ENCODE measurements at places on chromosomes 7 and 10.
A peak's percentile ranks its signal among the peaks of the same experiment; 100 is the strongest.

DNA sequence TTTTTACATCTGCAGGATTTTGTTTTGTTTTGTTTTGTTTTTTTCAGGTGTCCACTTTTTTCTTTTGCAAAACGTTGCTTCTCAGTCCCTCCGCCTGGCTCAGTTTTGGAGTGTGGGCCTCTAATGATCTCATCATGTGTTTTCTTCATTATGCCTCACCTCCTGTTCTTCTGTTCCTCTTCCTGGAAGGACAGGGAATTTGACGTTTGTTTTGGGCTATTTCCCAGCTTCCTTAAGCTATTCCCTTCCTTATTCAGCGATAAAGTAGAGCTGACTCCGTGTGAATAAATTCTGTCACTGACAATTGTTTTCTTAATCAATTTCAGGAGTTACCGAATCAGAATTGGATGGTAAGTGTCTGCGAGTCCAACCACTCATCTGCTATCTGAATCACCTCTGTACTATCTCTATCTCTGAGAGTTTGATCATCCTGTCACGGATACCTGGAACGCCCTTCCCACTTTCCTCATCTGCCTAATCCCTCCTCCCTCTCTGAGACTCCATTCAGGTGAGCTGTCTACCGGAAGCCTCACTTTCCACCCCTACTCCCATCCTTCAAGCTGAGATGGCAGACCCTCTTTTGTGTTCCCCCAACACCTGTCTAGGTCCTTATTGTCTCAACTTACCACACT is 218.4 kb downstream of the GATA3 start:
- DNase-seq, result no peak

- no peak for DNase-seq
These were observed 43.5 kb upstream of the ZMIZ1 start for GRCh38 chr10:79025199-79025832.

- no peak for DNase-seq
These were observed 7.6 kb downstream of the ASB15 start for GRCh38 chr7:123608991-123609882.

- peak; percentile 51 for DNase-seq
These were observed 401.9 kb downstream of the TNS3 start for GRCh38 chr7:47179812-47180515.

- DNase-seq, result no peak
These were observed 26.4 kb downstream of the DRGX start for GRCh38 chr10:49369216-49370162.

DNA sequence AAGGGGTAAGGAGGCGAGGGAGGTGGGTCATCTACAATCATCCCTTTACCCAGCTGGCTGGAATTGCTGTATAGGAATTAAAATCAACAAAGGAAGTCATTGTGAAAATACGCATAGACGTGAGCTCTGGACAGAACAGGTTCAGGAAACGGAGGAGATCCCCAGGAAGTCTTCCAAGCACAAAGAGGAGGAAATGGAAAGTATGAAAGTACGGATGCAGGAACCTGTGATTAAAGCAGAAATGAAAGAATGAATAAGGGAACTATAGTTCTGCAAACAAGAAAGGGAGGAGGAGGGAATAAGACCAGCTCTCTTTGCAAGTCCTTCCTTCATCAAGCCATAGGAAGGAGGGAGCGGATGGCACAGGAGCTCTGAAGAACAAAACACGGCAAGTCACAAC is 61.8 kb downstream of the PYROXD2 start:
- no peak for DNase-seq

DNA sequence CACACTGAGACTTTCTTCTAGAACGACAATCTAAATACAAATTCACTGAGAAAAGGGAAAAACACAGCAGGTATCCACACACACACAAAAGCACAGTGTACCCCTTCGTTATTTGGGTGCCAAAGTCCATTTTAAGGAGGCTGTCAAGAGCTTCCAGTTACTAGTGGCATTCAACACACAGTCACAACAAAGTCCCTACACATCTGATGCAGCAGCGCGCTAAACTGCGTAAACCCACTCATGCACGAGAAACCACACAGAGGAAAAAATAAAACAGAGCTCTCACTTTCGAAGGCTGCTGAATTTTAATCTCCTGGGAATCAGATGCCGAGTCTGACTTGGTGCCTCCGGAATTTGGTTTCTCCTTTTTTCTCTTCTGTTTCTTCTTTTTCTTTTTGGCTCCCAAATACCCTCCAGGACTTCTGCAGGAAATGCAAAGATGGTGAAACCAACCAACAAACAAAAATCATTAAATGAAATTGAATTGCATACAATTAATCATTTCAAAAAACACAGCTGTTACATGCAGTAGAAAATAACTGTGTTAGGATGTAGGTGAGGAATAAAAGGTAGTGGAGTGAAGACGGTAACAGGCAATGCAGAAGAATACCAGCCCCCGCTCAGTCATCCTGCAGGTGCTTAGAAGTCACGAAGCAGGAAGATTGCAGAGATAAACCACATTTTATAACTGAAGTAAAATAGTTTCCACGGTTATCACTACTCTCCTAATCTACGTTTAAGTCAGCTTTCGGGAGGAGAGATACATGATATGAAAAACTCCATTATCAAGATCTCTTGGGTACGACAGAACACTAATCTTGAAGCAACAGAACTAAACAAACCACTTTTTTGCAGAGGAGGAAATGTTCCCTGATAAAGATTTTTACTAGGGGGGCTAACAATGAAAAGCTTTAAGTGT is 27.1 kb downstream of the NMT2 start:
- DNase-seq, result no peak

DNA sequence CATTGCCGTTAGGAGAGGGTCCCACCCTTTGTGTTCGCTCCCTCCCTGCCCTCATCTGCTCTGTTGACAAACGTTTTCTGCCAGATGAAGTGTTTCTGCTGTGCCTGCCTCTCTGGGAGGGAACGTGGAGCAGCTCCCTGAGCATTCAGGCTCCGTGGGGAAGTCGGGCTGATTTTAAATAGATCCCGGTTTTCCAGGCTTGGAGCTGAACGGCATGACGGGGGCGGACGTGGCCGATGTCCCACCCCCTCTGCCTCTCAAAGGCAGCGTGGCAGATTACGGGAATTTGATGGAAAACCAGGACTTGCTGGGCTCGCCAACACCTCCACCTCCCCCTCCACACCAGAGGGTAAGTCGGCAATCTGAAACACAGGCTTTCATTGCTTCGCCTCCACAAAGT is 101.9 kb upstream of the NPS start:
- DNase-seq, result no peak

GRCh38 chr10:85570871-85571270 is 795.7 kb downstream of the GRID1 start:
- DNase-seq, result no peak

GRCh38 chr10:70729763-70730357 is 55.3 kb downstream of the TBATA start:
- peak; percentile 14 for DNase-seq

GRCh38 chr7:21128062-21128817 is 299.6 kb upstream of the SP4 start:
- no peak for DNase-seq

DNA sequence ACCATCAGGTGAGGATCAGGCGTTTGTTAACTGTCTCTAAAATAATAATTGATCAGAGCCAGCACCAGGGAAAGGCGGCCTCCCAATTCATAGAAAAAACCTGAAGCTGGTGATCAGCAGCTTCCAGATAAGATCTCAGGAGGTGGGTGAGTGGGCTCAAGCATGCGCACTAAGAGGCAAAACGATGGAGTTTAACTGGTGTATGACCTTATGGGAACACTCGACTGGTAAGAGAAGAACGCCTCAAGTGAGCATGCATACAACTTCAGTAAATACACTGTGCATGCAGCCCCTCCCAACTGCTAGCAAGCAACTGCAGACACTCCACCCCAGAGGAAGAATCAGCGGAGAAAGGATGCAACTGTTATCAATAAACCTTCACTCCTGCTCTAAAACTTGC is 18.1 kb downstream of the RAPGEF5 start:
- DNase-seq, result no peak

DNA sequence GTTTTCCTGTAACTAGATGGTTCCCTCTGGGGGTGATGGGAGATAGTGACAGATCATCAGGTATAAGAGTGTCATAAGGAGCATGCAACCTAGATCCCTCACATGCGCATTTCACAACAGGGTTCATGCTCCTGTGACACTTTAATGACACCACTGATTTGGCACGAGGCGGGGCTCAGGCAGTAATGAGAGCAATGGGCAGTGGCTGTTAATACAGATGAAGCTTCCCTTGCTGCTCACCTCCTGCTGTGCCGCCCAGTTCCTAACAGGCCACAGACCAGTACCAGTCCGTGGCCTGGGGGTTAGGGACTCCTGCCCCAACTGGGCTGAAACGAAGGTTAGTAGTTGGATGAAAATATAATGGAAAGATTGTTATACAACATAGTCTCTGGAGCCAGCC is 201.6 kb upstream of the LRRN3 start:
- DNase-seq, result no peak

DNA sequence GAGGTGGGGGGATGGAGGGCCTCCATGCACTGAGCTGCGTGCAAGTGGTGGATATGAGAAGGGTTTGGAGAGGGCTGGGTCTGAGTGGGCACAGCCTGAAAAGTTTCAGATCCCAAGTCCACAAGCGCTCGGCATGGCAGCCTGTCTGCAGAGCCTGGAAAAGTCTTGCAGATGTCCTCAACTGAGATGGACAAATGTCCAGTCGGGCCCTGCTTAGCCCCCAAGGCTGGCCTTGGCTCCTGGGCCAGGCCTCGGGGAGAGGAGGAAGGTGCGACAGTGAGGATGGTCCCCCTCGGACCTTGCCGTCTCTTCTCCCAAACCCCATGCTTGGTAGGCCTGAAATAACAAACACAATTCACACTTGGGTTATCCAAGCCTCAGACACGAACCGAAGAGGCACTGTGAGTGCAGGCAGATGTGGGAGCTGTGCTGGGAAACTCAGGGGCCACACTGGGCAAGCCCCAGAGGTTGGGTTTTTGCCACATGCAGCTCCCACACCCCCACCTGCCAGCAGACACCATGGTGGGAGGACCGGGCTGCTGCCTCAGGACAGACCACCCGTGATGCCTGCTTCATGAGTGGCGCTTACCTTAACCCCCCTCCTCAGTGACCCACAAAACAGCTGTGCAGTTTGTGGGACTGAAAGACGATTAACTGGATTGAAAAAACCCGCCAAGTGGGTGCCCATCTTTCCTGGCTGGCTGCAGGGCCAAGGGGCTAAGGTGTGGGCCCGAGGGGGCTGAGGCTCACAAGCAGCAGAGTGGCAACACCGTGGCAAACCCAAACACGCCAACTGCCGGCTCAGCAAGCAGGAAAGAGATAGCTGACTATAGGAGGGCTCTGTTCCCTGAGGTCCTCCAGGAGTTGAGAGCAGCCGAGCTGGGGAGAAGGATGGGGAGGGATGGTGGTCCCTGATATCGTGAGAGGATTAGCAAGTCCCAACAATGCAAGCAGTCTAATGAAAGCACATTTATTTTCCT is 156.8 kb downstream of the RNF216 start:
- no peak for DNase-seq

- no peak for DNase-seq
These were observed 139.0 kb downstream of the FGFR2 start for GRCh38 chr10:121459279-121459621.

GRCh38 chr7:7331523-7331922 is 149.2 kb downstream of the C1GALT1 start:
- no peak for DNase-seq

GRCh38 chr7:106450716-106451115 is 165.9 kb upstream of the NAMPT start:
- DNase-seq, result no peak

DNA sequence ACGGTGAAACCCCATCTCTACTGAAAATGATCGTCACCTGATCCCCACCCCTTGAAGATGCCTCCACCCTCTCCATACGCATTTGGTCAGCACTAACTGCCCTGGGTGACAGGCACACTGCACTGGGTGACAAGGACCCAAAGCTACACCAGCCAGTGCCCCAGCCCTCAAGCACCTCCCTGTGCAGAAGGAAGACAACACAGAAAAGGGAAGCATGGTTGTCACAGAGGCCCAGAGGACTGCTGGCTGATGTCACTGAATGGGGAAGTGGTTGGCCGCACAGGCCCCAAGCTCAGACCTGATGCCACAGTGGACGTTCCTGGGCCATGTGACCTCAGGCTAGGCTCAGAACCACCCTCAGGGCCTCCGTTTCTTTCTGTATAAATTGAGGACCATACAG is 4.2 kb upstream of the PILRA start:
- DNase-seq, result peak; percentile 75

DNA sequence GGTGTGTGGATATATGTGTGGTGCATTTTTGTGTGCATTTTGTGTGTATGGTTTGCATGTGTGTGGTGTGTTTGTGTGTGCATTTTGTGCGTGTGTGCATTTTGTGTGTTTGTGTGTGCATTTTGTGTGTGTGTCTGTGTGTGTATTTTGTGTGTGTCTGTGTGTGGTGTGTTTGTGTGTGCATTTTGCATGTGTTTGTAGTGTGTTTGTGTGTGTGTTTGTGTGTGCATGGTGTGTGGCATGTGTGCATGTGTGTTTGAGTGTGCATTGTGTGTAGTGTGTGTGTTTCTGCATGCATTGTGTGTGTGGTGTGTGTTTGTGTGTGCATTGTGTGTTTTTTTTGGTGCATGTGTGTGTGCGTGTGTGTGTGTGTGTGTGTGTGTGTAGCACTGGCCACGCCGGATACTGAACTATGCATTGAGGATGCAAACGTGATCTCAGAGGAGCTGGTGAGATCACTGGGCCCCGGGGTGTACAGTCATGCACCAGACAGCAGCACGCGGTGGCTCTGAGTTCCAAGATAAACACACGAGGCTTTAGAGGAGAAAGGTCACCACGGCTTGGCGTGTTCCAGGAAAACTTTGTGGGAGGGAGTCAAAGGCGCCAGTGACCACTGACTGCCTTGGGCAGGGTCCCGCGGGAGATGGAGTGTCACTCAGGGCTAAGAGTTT is 106.6 kb upstream of the SHH start:
- peak; percentile 72 for DNase-seq

DNA sequence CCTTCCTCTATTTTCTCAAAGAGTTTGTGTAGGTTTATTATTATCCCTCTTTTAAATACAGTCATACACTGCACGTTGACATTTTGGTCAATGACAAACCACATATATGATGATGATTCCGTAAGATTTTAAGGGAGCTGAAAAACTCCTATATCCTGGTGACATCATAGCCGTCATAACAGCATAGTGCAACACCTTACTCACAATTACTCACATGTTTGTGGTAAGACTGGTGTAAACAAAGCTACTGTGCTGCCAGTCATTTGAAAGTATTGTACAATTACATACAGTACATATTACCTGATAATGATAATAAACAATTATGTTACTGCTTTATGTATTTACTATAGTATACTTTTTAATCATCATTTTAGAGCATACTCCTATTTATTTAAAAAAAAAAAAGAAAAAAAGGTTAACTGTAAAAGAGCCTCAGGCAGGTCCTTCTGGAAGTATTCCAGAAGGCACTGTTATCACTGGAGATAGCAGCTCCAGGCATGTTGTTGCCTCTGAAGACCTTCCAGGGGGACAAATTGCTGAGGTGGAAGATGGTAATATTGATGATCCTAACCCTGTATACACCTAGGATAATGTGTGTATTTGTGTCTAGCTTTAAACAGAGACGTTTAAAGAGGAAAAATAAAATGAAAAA is 123.3 kb upstream of the CDK1 start:
- no peak for DNase-seq

DNA sequence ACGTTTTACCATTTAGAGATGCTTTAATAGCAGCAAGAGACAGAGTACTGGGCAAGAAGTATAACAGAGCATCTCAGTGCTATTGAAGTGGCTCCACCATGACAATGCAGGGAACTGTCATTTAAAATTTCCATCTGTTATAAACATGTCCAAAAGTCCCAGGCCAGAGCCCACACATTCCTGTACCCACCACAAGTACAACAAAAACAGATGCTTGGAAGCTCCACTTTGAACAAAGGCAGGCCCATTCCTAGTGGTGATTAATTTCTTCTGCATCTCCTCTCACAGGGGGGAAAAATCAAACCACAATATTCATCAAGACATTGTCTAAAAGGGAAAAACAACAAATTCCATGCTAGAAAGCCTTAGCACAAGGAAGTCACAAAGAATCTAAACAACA is 627.9 kb downstream of the PARD3 start:
- DNase-seq, result no peak

All from transverse colon (tissue), 4 donors.